ENCODE measurements at places on chromosomes 7 and 10.

GRCh38 chr10:92131275-92131820, 159.5 kb downstream of the CPEB3 start:
- DNase-seq = no peak

GRCh38 chr7:33900501-33900900, 4.8 kb upstream of the BMPER start:
- no peak for DNase-seq

- DNase-seq = no peak
Measured at GRCh38 chr7:50409856-50410745, 40.0 kb downstream of the FIGNL1 start.

GRCh38 chr7:151677581-151678226, 158.0 kb upstream of the RHEB start:
- no peak for DNase-seq
